ENCODE measurements at places on chromosomes 4 and X.
A peak's percentile ranks its signal among the peaks of the same experiment; 100 is the strongest.

- no peak for DNase-seq
Observed at GRCh38 chr4:81257021-81257420, 42.0 kb upstream of the PRKG2 start.

DNA sequence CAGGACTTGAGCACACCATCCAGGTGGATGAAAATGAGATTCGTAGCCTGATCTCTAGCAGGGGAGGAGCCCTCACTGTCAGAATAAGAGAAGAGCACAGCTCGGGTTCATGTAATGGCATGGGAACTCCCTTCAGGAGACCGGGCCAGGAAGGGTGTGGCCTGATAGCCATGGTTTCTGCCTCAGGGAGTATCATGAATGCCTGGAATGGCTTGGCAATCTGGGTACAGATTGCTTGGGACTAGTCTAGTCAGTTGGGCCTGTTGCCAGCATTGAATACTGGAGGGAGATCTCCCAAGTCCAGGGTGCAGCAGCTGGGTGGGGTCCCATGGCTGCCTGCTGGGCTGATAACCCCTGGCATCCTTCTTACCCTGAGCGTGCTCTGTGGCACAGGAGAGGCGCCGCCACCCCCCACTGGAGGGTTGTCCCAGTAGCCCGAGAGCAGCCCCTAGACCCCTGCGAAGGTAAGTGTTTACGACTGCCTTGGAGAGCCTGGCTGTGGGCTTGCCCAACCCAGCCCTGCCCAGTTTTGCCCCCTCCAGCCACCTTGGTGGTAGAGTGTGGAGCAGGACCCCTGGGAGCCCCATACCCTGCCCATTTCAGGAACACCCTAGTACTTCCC, 298.8 kb downstream of the TEX13A start:
- no peak for DNase-seq

- DNase-seq: no peak
Observed at GRCh38 chrX:19760345-19760744, 127.1 kb downstream of the SH3KBP1 start.

GRCh38 chrX:75151827-75152592, 4.1 kb downstream of the ABCB7 start:
- DNase-seq: no peak

DNA sequence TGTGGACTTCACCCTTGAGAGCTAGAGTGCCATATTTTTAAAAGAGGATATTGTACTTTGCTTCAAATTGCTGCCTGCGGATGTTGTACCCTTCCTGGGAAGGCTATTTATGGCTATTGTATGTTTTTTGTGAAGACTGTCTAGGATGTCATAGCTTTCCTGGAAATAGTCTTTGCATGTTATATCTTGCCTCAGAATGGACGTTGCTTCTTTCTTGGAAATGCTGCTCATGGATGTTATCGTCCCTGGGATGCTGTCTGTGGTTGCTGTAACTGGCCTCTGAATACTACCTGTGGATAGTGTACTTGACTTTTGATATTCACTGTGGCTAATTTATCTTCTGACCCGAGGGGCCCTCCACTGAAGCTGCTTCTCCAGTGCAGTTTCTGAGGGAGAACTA, 146.8 kb downstream of the ENOX2 start:
- no peak for DNase-seq

GRCh38 chrX:30971774-30972603, 82.9 kb upstream of the TAB3 start:
- peak; percentile 51 for DNase-seq

DNA sequence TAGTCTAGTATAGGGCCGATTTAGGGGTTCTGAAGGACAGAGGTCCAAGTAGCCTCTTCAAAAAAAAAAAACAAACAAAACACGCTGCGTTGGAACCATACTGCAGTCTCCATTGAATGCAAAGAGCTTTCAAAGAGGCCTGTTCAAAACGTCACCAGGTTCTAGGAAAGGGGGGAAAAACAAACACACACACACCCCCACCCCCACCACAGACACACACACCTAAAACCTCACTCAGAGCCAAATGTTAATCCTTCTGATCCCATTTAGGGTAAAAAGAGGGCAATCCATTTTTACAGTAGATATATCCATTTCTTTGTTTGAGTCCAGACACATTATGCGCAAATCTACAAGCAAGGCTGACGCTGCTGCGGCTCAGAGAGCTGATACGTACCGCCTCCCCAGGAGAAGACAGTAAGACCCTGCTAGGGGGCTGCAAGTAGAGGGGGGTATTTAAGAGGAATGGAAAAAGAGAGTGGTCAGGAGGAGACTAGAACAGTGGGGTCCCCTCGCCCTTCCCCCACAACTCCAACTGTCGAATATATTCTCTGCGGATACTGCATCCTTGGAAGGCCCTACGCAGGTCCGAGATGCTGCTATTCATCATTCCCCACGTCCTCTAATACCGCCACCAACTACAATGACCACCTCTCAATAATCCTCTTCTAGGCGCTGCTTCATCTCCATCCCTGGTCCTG, 1.3 kb downstream of the NKRF start:
- DNase-seq: no peak

DNA sequence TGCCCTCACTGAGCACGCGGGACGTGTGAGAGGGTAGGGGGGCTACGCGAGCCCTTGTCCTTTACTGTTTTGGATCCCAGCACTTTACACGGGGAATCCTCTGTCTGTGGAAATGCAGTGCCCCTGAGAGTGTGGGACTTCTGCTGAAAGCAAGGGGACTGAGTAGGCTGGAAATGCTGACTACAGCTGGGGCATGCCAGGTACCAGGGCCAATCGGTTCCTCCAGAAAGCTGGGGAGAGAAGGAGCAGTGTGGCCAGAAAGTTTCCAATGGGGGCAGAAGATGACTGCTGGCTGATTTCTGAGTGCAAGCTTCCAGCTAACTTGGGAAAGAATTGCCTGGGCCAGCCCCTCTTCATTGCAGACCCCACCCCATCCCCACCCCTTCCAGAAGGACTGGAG, 1.5 kb downstream of the NHSL2 start:
- no peak for DNase-seq

- no peak for DNase-seq
Observed at GRCh38 chrX:115178473-115178872, 10.7 kb upstream of the RBMXL3 start.

DNA sequence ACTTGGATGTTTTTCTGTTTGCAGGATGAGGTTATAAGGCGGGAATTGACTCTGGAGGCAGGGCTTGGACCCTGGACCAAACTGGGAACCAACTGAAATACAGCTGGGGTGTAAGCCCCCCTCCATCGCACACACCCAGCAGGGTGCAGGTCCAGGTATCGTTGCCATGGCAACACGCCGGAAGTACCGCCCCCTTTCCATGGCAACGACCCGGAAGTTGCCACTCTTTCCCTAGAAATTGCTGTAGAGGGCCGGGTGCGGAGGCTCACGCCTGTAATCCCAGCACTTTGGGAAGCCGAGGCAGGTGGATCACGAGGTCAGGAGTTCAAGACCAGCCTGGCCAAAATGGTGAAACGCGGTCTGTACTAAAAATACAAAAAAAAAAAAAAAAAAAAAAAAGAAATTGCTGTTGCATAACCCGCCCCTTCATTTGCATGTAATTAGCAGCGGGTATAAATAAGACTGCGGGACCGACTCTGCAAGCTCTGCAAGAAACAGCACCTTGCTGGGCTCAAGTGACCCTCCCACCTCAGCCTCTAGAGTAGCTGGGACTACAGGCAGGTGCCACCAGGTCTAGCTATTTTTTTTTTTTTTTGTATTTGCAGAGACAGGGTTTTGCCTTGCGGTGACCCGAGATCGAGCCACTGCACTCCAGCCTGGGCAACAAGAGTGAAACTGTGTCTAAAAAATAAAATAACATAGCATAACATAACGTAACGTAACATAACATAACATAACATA, 139.6 kb downstream of the CRLF2 start:
- DNase-seq: no peak

GRCh38 chr4:184587701-184588100, 61.5 kb downstream of the CASP3 start:
- no peak for DNase-seq

All from activated CD4-positive, alpha-beta T cell treated with anti-CD3 and anti-CD28 coated beads, Interleukin-10, Interleukin-2, amounts not matched to agents 100 ng/mL and 50 ng/mL, durations not matched to agents 16 hours and 8 hours (primary cell).